ENCODE measurements at places on chromosomes 5 and 9.

DNA sequence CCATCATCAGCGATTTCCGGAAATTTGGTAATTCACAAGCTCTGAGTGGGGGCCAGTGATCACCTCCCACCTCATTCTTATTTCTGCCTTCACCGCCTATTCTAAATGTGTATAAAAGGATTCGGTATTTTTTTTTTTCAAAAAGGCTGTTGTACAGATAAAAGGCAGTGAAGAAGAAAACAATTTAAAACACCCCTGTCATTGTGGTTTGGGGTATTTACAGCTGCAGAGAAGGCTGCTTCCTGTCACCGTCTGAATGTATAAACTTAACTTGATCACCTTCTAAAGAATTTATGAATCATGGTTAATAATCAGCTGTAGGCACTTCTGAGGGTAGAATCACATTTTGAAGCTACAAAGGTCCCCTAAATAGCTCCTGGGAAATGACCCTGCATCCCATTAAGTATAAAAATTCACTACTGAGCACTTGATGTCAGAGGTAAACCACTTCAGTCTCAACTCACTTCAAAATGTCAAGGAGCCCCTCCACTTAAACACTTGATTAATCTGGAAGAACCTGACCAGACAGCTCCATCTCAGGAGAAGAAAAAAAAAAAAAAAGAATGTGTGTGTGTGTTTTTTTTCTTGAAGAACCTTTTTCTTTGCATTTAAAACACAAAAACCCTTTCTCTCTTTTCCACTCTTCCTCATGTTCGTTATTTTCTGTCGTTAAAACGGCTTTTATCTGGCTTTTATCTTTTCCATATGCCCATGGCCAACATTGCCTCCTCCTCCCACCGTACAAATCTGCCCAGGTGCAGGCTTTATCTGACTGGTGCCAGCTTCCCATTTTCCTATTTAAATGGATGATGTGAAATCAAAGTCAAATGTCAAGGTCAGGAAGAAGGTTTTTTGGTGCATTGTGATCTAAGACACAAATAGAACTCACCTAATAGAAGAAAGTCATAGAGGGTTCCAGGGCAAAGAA is 291.2 kb downstream of the IRX1 start:
- DNase-seq: no peak

DNA sequence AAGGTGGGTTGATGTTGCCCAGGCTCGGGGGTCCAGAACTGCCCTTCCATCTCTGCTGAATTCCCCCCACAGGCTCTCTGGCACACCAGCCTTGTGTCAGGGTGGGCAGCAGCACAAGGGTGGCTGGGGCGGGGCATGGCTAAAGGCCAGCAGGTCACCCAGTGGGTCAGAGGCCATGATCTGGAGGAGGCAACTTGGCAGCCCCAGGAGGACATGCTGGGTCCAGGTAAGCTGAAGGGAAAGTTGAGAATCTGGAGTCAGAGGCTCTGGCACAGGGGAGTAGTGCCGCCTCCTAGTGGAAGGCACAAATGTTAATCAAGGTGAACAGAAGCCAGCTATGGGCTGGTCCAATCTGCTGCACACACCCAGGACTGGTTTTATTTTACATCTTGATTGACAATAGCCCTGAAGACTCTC is 6.2 kb downstream of the TMEM8B start:
- DNase-seq: peak; percentile 20

GRCh38 chr5:71924325-71924724 is 182.9 kb upstream of the MAP1B start:
- DNase-seq: no peak

DNA sequence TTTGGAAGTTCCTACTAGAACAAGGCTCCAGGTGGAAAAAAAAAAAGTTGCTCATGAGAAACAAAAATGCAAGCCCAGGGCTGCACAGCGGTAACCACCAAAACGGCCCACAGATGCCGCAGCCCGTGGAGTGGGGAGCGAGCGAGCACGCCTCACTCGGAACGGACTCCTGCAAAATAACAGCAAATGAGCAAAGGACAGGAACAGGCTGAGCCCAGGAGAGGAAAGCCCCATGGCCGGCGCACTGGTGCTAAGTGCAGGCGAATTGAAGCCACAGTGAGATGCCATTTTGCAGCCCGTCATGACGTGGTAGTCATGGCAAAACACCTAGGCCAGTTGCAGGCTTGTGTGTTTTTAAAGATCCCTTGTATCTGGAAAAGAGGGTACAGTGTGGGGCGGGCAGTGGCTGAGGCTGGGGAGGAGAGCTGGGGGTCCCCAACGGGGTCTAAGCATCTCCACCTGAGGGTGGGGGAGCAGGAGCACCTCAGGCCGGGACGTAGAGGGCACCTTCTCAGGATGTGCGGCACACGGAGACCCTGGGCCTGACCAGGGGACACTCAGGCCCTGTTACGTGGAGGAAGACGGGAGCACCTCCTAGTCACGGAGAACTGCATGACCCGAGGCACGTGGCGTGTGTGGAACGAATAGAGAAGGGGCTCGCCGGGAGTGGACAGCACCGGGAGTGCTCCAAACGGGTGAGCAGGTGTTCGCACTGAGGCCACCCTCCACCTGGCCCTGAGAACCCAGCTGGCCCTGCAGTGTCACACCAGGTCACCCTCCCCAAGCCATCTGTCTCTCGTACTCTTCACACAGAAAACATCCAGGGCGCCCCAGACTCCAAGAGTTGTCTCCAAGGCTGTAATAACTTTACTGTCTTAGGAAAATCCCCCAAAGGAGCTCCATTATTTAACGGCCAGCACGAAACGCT is 10.7 kb downstream of the GRM6 start:
- no peak for DNase-seq

DNA sequence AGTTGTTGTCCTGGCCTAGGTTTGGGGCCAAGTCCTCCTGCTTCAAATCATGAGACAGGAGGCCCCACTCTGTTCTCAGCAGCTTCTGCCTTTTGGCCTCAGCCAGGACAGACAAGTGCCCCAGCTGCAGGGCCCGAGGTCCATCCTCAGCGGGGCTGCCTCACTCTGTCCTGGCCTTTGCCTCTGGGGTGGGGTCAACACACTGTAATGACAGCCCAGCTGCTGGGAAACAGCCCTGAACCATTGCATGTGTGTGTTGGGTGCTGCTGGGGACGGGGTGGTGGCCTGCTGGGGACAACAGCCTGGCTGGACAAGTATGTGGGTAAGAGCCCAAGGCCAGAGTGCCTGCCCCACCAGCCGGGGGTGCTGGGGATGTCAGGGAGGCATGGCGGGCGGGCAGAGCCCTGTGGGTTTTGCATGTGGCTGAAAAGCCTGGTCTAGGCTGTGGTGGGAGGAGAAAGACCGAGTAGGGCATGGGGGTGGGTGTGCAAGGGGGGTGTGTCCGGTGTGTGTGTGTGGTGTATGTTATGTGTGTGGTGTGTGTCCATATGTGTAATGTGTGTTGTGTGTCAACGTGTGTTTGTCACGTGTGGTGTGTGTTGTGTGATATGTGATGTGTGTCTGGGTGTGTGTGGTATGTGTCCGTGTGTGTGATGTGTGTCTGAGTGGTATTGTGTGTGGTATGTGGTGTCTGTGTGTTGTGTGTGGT is 71.7 kb downstream of the KCNT1 start:
- no peak for DNase-seq

GRCh38 chr5:56816546-56817081 is 1.3 kb downstream of the MAP3K1 start:
- peak; percentile 68 for DNase-seq

- no peak for DNase-seq
Measured at GRCh38 chr9:103978396-103978795, 115.7 kb upstream of the SMC2 start.

DNA sequence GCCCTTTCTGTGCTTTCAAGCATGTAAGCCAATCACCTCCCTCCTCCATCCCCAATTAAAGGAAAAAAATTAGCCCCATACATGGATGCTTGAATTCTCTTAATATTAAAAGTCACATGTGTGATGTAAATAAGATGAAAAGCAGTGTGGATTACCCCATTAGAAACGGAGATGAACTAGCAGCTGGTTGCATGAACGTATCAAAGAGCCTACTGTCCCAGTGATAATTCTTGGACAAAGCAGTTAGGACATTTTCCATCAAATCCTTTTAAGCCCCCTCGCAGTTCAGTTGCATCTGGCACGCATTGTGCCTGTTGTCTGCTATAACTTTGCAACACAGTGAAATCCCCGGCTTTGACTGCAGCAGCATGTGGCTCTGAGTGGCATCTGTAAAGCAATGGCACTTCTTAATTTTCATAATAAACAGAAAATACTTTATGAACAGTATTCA is 285.6 kb downstream of the FBXL7 start:
- no peak for DNase-seq

GRCh38 chr5:76401801-76402250 is 1.3 kb upstream of the IQGAP2 start:
- peak; percentile 41 for DNase-seq

GRCh38 chr9:74672237-74672636 is 175.1 kb downstream of the RORB start:
- no peak for DNase-seq

- no peak for DNase-seq
Measured at GRCh38 chr5:179221877-179222220, 123.4 kb downstream of the ADAMTS2 start.

- no peak for DNase-seq
Measured at GRCh38 chr9:72856972-72857623, 95.8 kb downstream of the ALDH1A1 start.

GRCh38 chr9:2574203-2574602 is 47.4 kb upstream of the VLDLR start:
- DNase-seq: no peak

DNA sequence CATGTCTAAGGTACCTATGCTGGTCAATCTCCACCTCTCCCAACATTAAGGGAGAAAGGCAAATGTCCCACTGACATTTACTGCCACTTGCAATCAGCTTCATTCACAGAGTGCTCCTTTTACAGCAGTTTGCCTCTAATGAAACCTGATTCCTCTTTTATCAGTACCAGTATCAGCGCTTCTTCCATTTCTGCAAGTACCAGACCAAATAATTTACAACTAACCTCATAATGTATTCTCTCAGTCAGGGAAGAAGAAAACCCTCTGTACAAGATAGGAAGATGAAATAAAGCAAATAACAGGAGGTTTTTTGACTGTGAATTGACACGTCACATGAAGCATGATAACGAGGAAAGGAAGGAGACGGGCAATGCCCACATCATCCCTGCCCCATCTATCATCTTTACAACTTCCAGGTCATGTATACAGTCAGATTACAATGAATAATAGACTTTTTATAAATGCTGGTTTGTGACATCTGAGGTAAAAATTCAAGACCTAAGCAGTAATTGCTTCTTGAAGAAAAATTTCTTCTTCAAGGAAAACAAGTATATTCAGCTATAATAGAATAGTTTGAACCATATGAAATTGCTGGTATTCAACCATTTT is 21.9 kb downstream of the ABITRAM start:
- no peak for DNase-seq

GRCh38 chr5:139137697-139138096 is 60.5 kb downstream of the SIL1 start:
- no peak for DNase-seq

GRCh38 chr5:440401-441201 is 2.4 kb upstream of the EXOC3 start:
- no peak for DNase-seq

- no peak for DNase-seq
Measured at GRCh38 chr5:151685749-151686673, 704 bp downstream of the SPARC start.

All from CD4-positive, alpha-beta T cell treated with Interleukin-17A for 4 hours (primary cell).